ENCODE measurements at places on chromosomes 11 and 22.

GRCh38 chr11:11787305-11788062, 54.3 kb upstream of the USP47 start:
- peak; percentile 72 for DNase-seq

DNA sequence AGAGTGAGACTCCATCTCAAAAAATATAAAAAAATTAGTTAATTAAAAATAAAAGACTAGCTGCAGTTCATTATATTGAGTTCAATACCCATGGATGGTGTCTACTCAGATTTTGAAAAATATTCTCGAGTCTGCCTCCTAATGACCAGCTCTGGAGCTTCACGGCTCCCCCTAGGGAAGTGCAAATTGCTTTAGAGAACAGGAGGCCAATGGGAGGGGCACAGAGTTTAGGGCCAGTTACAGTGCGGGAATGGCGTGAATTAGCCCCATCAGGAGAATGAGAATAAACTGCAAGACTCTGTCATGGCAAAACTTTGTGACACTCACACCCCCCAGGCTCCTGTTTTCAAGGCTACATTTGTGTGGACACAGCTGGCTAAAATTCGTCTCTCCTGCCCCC, 4.6 kb downstream of the FGF4 start:
- no peak for DNase-seq

DNA sequence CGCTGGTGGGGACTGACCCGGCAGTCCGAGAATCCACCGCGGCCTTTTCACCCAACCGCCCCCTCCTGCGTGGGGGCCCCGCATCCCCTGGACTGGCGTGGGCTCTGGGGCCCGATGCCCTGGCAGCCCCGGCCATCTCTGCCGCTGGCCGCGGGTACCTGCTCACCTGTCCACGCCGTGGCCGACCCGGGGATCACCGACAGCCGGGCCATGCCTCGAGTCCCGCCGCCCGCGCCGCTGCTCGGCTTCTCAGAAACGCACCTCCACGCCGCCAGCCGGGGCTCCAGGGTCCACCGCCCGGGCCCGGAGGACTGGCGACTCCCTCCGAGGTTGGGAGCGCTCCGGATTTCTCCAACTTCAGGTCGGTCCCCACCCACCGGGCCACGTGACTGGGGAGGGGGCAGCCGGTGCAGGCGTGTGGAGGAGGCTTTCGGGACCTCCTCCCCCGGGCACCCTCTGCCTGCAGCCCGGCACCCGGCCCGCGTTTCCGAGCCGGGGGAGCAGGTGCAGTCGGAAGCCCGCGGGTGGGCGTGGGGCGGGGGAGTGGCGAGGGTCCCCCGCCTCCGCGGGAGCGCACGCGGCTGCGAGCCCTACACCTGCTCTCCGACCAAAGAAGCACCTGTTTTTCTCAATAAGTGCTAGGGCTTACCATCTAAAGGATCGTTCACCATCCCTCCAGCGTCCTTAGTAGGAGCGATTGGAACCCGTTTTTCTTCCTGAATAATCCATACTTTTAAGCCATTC, 554 bp upstream of the NRIP3 start:
- no peak for DNase-seq

GRCh38 chr11:69595805-69596665, 44.9 kb upstream of the CCND1 start:
- no peak for DNase-seq

DNA sequence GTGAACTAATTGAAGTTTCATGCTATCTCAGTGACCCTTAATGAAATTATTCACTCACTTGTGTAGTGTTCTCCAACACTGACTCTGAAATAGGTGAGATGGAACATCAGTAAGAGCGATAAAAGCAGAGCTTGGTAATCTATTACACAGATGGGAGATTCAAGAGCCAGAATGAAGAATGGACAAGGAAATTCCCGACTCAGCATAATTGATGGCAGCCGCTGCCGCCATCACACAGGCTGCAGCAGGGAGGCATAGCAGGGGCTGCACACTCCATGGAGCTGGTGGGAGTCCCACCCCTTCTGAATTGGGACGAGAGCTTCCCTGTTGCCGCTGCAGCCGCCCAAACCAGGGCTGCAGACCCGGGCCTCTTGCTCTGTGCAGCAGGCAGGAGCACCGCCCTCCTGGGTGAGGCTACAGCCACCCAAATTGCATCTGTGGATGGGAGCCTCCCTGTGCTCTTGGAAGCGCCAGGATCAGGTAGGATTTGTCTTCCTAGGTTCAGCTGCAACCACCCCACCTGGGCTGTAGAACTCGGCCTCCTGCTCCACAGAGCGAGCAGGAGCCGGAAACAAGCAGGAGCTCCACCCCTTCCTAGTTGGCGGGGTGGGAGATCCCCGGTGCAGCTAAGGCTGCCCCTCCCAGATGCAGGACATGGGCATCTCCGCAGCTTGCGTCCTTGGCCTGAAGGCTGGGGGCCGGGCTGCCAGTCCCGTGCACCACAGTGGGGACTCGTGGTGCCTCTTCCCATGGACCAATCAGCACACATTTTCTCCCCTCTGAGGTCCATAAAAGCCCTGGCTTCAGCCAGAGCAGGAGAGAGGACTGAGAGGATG, 535.1 kb upstream of the LUZP2 start:
- no peak for DNase-seq
